ENCODE measurements at places on chromosomes 5 and 9.

GRCh38 chr9:122355336-122355875 is 15.4 kb upstream of the PTGS1 start:
- DNase-seq: no peak

DNA sequence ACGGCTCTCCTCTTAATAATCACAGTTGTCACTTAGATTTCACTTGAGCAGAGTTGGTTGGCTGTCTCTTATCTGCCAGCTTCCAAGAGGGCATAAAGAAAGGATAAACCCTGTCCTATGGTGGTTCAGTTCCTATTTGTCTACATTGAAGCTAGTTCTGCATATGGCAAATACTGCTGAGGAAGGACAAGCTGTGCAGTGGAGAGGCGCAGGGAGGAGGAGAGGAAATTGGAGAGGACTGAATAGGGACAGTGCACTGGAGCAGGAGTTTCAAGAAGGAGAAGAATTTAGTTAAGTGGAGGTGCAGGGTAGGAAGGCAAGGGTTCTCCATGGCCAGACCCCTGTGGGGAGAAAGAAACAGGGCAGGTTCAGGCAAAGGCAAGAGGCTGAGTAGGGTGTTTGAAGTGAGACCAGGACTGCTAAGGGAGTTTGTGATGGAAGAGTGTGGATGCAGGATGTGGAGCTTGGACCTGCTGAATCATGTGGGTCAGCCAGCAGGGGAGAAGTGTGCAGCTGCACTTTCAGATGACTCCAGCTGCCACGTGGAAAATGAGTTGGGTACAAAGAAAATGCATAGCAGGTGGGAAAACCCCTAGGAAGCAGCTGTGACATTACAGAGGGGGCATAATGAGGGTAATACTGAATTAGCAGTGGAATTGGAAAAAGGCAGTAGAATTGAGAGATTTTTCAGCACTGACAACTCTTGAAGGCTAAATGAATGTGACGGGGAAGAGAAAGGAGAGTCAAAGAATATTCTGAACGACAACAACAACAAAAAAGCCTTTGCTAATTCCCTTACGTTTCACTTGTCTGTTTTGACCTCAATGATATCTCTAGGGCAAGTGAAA is 66.8 kb downstream of the MAMDC2 start:
- DNase-seq: peak; percentile 18

GRCh38 chr5:60856066-60856465 is 12.0 kb upstream of the ELOVL7 start:
- DNase-seq: peak; percentile 12

GRCh38 chr5:161676103-161676502 is 9.4 kb upstream of the GABRA6 start:
- DNase-seq: no peak

DNA sequence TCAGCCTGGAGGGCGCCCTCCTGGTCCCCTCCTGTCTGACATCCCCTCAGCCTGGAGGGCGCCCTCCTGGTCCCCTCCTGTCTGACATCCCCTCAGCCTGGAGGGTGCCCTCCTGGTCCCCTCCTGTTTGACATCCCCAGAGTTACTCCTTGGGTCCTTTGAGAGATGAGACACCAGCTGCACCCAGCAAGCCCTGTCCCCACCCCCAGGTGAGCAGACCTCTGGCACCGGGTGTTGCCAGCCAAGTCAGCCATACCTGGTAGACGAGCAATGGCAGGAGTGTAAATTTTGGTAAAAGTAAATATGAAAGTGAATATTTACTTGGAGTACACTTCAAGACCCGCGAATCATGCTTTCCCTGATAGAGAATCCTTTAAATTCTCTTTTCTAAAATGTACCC is 25.4 kb downstream of the EXOC3 start:
- DNase-seq: no peak

- DNase-seq: peak; percentile 49
These were observed 283.3 kb downstream of the NSG2 start for GRCh38 chr5:174328631-174329299.

DNA sequence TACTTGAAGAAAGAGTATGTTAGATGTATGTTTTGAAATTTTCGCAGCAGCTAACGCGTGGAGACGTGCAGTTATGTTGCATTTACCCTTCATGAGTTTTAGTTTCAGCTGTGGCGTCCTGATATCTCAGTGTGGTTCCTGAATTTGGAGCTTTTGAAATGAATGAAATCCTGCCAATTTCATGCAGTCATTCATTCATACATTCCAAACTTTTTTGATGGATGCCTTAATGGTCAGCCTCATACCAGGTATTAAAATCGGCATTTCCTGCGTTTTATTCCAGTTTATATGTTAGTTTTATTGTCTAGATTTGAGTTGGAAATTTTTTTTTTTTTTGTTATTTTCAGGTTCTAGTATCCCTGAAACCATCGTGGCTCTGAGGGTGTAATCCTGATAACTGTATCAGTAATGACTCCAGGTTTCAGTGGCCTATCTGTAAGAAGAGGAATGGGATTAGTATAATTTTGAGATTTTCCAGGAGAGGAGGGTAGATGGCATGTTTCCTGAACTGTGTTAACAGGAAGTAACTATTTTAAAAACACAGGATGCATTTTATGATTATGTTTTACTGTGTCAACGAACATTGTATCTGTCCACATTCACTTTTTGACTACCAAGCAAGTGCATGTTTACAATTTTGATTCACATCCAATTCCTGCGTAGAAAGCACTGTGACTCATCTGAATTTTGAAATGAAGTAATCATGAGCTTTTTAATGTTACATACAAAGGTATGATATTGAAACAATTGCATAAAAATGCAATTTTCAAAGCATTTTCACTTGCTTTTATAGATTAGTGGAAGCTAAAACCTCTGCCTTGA is 1.0 kb downstream of the FOCAD start:
- DNase-seq: peak; percentile 87

DNA sequence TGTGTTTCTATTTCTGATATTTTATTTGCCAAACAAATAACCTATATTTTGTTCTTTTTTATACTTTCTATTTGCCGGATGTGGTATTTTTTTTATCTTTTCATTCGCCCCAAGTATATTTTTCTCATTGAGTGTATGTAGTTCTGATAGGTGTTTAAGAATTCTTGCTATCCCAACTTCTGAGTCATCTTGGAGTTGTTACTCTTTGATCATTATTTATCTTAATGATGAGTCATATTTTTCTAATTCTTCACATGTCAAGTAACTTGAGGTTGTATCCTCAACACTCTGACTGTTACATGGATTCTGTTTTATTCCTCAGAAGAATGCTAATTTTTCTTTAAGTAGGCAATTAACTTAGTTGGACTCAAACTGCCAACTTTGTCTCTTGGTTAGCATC is 498.1 kb downstream of the TLE1 start:
- no peak for DNase-seq

DNA sequence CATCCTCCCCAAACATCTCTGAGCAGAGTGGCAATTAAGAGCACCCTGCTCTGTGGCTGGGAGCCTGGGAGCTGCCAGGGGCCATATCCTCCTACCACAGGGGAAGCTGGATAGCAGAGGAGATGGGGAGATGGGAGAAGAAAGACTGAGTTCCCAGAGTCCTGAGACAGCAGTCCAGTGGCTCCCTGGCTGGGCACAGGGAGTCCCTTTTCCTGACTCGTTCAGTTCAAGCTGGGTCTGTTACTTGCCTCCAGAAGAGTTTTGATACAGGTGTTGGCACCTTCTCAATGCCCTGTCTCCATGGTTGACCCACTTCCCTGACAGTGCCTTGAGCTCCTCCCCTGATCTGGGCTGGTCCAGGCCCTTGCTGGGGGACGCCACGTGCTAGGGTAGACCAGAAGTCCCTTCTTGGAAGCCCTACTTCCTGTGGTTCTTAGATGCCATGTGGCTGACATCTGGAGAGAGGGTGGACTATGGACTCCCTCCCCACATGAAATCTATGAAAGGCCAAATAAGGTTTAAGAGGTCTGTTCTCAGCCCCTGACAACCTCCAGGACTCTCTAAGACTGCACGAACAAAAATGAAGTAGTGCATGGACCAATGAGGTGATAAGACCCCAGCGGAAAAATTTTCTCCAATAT is 166.2 kb downstream of the AUH start:
- no peak for DNase-seq

GRCh38 chr5:169871826-169872490 is 108.3 kb downstream of the INSYN2B start:
- DNase-seq: no peak

DNA sequence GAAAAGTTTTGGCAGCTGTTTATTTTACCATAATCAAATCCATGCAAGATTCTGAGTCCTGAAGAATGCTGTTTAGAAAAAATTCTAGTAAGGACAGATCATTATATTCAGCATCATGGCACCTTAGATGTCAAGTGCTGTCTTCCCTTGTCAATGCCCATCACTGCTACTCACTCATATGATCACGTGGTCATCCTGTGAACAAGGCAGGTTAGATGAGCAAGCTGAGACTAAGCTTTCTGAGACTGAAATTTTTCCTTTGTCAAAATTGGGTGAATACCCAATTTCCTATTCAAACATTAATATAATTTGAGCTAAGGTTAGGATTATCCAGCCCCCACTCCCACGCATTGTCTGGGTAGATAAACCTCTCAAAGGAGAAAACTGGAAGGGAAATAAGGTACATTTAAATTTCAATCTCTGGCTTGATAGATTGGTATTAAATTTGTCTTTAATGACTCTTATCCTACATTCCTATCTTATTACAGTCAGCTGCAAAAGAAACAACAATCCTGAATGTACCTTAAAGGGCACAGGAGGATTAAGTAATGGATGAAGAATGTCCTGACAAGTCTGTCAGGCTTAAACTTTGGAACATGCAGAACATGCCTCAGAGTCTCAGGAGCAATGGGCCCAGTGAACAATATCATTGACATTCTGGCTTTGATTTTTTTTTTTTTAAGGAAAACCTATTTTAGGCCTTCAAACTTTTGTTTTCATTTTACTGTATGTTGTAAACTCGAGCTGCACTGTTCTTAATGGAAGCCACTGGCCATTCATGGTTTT is 148.7 kb upstream of the RANBP3L start:
- peak; percentile 20 for DNase-seq

All from fibroblast of the aortic adventitia (primary cell).